ENCODE measurements at places on chromosomes 16 and 17.
A peak's percentile ranks its signal among the peaks of the same experiment; 100 is the strongest.

DNA sequence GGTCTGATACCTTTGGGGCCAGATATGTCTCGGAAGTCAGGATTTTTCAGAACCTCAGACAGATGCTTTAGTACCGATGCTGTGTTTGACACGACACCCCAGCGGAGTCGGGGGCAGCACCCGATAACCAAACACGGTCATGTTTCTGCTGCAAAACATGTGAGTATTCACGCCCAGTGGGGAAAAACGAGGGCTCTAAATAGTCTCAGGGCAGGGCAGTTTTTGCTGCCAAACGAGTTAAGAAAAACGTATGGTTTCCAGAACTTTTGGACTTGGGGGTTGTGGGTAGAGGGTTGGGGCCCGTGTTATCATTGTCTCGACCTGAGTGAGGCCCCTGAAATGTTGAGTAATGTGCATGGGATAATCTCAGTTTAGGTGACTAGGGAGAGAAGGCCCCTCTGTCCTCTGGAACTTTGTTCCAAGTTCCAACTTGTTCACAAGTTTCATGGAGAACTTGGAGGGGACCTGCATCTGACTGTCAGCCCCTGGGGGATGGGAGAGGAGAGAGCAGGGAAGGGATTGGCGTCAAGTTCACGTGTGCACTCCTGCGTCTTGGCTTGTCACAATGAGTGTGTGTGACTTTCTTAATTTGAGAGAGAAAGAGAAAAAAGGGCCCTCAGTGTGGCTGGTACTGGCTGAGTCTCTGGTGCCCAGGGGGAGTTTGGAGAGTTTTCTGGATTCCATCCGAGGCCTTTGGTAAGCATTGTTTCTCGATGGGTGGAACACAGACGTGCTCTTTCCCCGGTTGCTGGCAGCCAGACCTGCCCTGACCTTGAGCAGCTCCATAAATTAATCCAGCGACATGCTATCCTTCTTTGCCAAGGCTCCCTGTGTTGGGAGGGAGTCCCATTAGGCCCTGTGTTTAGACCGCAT is 83.9 kb upstream of the CIBAR2 start:
- no peak for DNase-seq

DNA sequence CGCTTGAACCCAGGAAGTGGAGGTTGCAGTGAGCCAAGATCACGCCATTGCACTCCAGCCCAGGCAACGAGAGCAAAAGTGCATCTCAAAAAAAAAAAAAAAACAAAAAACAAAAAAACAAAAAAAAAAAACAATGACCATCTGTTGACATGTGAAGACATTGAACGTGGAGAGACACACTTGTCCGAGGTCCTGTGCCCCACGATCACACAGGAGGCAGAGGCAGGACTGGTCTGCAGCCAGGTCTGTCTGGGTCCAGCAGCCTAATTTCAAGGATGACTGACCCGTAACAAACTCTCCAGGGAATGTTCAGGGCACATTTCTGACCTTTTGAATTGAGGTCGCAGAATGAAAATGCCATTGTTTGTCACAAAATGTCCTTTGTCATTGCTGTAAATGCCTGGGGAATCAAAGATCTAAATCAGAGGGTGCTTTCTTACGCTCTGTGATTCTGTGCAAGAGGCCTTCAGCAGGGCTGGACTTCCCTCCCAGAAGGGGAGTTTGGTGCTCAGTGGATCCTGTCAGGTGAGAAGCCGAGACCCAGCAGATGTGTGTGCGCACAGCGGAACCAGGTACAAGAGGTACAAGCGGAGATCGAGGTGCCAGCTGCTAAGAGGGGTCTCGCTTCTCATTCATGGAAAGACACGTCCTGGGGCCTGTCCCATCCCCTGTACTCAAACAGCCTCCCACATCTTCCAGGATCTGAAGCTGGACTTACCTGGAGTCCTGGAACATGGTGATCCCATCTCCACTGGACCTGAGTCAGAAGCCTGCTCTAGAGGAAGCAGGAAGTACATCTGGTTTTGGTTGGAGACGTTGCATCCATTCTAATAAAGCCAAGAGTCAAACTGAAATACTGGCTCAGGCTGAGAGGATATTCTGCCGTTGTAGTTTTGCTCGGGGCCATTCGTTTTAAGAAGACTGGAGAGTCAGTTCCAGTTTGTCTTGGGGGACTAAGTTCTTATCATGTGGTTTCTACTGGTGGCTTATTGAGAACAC is 95.8 kb downstream of the IRF8 start:
- DNase-seq: no peak

DNA sequence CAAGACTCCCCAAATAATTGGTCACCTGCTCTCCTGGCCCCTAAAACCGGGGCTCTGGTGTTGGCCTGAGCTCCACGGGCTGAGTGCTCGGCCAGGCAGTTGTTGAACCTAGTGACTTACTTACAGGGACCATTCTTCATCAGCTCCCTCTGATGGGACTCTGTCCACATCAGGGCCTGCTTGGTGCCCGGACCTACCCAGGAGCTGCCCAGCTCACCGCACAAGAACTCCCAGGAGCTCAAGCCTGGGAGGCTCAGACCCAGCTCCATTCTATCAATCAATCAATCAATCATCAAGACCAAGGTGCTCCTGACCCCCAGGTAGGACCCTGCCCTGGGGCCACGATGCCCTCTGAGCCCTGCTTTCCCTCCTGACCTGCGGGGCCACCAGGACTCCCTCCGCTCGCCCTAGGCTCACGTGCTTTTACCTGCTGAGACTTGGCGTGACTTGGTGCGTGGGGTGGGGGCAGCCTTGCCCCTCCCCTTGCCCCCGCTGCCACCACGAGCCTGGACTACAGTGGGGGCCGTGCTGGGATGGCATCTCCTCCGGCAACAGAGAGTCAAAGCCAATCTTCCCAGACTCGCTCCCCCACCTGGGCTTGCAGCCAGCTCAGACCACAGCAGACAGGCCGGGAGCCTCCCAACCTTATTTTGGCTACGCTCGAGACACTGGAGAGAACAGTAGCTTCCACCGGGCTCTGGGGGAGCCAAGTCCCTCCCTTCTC is 15.7 kb downstream of the IL34 start:
- peak; percentile 27 for DNase-seq

DNA sequence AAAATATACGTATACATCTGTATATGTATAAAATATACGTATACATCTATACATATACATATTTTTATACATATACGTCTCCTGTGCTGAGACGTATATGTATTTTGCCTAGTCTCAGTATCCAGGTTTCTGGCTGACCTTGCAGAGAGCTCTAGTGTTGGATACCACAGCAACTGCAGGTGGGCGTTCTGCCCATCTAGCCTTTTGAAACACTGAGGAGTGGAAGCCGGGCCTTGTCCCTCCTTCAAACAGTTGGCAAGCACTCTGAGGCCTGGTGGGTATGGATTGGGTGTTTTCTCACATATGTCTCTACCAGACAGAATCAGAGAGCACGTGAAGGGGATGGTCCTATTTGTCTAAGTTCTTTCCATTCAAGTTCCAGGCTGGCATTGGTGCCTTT is 39.4 kb upstream of the MRC2 start:
- DNase-seq: no peak

DNA sequence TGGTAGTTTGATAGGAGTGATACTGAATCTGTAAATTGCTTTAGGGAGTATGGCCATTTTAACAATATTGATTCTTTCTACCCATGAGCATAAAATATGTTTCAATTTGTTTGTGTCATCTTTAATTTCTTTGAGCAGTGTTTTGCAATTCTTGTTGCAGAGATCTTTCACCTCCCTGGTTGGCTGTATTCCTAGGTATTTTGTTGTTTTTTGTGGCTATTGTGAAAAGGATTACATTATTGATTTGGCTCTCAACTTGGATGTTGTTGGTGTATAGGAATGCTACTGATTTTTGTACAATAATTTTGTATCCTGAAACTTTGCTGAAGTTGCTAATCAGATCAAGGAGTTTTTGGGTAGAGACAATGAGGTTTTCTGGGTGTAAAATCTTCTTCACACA is 3.2 kb downstream of the KRTAP9-9 start:
- DNase-seq: no peak

- DNase-seq: no peak
Observed at GRCh38 chr17:7072406-7072805, 7.6 kb downstream of the CLEC10A start.

GRCh38 chr17:64538508-64539130 is 31.8 kb downstream of the CEP95 start:
- no peak for DNase-seq

GRCh38 chr17:74742978-74743545 is 5.4 kb upstream of the NHERF1 start:
- DNase-seq: no peak

GRCh38 chr16:78126662-78127061 is 27.2 kb downstream of the WWOX start:
- no peak for DNase-seq

GRCh38 chr17:20218272-20218671 is 209.1 kb downstream of the SPECC1 start:
- no peak for DNase-seq

- no peak for DNase-seq
Observed at GRCh38 chr16:4375717-4376116, 4.1 kb downstream of the VASN start.

DNA sequence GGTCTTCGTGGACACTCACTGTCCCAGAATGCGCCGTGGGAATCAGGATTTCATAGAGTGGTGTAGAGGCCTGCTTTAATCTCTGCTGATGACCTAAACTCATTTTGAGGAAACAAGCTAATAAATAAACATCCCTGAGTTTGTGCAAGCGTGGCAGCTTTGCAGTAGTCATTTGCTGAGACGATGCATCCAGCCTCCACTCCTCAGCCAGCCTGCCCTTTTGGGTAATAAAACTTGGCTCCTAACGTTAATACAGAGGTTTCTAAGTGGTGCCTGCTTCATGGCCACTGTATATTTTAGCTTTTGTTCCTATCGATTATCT is 1.3 kb downstream of the DGKE start:
- DNase-seq: no peak

DNA sequence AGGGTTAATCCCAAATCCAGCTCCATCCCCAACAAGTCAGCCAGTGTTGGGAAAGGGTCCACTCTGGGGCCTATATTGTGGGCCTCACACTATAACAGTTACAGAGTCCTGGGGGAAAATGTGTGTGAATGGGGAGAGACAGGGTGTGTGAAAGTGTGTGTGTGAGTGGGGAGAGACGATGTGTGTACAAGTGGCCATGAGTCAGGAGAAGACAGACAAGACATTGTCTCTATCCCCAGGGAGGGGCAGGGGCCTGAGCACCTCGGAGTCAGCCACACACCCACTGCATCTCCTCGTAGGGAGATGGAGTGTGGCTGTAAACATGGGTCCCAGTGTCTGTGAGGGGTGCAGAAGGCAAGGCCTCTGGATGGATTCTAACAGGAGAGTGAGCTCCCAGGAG is 2.9 kb downstream of the CRHR1 start:
- peak; percentile 52 for DNase-seq

DNA sequence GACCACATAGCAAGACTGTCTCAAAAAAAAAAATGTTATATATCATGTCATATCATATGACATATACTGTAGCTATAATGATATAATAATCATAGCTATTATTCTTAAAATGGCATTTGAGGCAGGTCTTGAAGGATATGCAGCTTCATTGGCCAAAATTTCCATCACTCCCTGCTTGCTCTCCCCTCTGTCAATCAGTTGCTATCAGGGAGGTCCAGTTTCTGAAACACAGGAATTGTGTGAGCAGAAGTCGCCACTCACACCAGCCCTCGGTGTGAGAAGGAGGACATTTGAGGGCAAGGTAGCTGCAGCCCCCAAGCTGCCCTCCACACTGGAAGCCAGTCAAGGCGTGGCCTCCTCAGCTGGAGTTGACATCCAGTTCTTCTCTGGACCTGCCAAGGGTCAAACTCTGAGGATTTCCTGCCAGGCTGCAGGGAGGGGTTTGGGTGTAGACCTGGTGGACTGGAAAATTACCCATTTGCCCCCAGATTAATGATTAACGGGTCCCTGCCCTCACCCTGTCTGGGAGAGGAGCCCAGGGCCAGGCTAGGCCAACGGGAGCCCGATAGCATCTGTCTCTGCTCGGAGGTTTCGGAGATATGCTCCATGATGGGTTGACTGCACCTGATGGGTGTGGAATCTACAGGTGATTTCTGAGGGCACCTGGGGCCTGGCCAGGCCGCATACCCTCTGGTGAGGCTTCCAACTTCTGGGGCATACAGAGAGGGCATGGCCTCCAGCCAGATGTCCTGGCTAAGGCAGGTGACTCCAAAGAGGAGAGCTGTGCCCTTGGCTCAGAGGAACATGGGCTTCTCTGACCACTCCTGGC is 18.8 kb downstream of the WNT9B start:
- DNase-seq: no peak

DNA sequence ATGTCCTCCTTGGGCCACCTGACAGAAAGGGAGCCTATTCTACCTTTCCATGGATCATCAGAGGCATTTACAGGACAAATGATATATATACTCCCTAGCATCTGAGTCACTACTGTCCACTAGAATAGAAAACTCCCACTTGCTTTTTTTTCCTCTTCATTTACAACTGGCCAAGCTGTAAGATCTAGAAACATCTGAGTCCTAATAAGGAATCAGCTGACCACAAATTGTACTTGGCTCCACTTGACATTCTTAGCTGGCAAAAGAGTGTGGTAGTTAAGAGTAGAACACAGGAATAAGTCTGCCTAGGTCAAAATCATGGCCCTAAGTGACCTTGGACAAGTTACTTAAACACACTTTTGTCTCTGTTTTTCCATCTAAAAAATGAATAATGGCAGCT is 5.2 kb downstream of the RUSF1 start:
- no peak for DNase-seq

DNA sequence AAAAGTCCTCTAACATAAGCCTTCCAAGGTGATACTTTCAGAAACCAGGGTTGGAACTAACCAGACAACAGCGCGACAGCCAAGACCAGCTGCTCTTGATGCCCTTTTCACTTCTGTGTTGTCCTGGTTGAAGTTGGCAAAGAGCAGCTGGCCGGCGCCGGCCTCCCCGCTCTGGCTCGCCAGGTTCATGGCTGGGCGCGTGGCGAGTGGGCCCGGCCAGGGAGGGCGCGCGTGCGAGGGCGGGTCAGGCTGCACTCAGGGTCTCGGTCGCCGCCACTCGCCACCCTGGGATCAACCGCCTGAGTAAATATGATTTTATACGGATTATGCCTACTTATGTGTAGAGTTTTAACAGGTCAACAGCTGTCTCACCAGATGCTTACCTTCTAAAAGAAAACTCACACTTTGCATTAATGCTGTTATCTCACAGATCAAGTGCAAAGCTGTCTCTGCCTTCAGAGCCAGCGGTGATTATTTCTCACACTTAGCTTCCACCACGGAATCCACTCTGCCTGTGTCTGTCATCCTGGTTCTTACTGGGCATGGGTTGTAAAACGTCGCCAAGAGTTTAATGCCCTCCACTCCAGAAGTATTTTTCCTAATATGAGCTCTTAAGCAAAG is 13.5 kb downstream of the KCTD2 start:
- no peak for DNase-seq

DNA sequence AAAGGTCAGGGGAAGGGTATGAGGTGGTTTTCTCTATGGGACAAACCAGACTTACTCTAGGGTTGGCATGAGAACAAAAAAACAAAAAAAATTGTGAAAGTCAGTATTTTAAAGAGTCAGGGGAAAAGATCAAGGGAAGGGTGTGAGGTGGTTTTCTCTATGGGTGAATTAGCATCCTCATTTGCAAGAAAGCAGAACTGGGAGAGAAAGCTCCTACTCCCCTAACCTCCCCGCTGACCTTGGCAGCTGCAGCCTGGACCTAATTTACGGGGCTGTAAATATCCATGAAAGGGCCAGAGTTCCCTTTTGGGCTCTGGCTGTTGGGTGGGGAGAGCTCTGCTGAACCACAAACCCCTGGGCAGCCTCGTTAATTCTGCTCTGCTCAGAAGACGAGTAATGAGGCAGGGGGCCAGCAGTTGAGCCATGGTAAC is 10.6 kb downstream of the RHBDL3 start:
- no peak for DNase-seq

- no peak for DNase-seq
Observed at GRCh38 chr16:79867425-79867997, 267.0 kb upstream of the MAF start.
